ENCODE measurements at places on chromosomes 2 and 18.

DNA sequence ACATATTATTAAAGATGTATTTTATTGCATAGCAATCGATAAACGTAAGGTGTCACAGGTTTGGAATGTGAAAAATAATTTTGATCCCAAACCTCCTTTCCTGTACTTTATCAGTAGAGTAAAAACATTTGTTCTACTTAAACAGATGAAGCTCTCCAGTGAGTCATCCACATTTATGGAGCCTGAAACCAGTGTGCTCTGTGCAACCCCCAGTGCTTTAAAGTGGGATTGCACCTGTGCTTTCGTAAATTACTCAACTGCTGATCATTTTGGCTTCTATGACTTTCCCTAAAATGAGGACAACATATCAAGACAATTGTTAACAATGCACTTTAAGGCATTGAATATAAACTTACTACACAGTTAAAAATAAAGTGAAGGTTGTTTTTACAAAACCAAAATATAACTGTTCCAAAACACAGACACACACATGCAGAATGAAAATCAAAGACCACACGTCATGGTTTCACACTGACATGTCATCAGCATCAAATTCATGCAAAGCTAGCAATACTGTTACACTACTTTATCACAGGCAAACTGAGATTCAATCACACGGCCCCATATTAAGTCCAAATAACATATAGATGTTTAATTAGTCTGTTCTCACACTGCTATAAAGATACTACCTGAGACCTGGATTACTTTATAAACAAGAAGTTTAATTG lies 9.7 kb downstream of the TMEM18 start:
- DNase-seq, result peak; percentile 9

DNA sequence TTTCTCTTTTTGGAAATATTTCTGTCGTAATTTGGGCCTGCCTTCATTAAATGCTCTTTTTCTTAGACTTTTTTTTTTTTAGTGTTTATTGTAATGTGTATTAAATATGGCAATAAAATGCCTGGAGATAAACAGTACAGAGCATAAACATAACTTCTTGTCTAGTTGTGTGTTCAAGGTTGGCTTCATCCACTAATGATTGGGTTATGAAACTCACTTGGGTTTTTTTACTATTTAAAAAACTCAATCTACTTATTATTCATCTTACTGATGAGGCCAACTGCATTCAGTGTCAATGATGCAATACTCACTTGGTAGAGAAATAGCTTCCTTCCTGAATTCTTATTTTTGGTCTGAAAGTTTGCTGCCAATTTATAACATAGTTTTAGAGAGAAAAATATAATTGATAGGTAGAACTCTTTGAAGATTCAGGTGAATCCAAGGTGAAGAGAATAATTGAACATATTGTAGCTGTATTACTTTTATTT lies 144.2 kb upstream of the NABP1 start:
- DNase-seq, result no peak

GRCh38 chr18:42578792-42579191 lies 536.7 kb downstream of the RIT2 start:
- no peak for DNase-seq

DNA sequence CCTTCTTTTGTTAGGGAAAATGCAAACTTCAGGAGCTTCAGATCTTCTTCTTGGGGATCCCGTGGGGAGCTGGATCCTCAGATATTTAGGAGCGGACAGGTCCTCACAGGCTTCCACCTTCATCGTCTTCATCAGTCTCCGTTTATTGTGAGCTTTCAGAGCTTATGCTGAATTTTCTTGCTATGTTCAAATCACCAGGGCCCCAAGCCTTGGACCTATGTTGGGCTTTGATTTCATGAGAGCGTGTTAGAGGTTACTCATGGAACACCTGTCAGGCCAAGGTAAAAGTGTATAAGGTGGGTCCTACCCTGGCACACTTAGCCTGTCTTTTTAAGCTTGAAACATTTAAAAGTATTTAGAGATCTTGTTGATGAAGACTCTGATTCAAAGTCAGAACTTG lies 212.9 kb downstream of the FAM210A start:
- no peak for DNase-seq

DNA sequence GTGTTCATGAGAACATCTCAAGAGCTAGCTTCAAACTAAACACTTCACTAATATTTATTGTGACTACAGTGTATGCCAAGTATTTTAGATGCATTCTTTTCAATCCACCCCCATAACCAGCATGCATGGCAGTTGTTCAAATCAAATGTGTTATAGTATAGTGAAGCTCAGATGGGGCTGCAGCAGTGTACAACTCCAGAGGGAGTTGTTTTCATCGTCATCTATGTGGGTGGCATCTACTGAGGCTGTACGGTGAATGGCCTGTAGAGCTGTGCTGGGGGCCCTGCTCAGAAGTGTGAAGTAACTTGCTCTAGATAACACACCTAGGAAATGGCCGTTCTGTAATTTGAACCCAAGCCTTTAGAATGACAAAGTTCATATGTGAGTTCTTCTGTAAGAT lies 71.8 kb upstream of the LRATD1 start:
- DNase-seq, result no peak

GRCh38 chr2:96824079-96824870 lies 8.2 kb downstream of the CNNM3 start:
- DNase-seq, result no peak

DNA sequence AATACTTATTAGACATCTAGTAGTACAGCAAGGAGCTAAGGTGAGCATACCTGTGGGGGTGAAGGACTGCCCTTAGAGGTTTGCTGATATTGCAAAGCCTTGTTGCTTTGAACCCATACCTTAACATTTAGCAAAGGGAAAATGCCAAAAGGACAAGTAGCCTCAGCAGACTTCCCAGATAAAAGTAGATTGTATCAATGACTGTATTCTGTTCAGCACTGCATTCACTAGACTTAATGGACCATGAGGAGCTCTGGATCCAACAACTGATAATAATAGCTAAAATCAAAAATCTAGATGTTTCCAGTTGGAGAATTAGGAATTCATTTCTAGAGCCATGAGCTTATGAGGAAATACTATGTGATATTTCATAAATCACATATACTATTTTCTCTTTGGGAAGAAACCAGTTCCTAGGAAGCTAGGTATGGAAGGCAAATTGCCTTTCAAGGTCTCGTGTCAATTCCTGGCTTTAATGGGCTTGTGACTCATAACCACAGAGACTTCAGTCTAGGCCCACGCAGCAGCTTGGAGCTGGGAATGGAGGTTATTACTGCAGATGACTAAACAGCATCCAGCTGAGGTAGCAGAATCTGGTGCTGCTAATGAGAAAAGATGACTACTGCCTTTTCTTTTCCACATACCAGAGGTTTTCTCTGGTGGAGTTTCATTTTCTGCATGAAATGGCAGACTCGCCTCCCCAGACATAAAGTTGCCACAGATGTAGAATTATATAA lies 191.2 kb upstream of the NABP1 start:
- no peak for DNase-seq

- DNase-seq, result no peak
Observed at GRCh38 chr18:834082-834720, 22.2 kb upstream of the YES1 start.

DNA sequence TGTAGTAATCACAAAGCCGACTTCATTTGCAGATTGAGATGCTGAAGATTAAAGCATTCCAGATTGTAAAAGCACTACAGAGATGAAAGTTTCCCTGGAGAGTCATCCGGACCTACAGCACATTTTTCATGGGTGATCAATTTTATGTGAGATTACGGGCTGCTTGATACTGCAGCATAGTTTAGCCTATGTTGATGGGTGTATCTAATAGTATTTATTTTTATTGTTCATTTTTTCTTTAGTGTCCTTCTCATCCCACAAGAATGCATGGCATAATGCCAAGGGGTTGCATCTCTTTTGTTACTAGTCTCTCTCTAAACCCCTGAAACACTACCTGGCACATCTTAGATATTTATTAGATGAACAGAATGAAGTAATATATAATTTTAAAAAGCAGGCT lies 240.4 kb downstream of the MBD2 start:
- no peak for DNase-seq

DNA sequence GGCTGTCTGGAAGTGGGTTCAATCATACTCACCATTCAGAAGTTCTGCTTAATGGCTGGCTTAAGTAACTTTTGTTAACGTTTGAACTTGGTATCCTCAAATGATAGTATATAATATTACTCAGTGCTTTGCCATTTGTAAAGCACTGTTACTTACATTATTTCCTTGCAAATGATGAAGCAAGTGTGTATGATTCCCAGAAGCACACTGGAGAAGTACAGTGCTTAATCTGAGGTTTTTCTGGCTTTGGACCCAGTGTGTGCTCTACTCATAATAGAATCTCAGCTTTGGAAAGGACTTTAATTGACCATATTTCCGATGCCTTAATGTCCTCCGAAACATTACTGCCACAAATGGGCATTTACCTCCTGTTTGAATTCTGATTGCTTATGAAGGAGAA lies 63.3 kb downstream of the MAP3K20 start:
- no peak for DNase-seq

- DNase-seq, result no peak
Observed at GRCh38 chr18:48727681-48728080, 188.8 kb downstream of the CTIF start.

DNA sequence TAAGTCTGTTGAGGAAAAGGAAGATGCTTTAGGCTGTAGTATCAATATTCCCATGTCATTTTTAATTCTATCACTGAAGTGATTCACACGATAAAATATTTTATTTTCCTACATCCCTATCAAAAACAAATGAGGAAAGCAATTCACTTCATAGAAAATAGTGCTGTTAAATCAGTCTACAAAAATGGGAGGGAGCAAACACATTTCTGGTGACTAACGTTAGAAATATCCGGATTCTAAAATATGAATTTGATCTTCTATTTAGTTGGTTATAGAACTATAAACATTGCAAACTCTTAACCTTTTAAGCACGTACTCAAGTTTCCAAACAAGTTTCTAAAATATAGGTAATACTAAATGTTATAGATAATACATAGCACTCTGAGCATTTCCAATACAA lies 20.8 kb downstream of the ATF2 start:
- DNase-seq, result no peak

DNA sequence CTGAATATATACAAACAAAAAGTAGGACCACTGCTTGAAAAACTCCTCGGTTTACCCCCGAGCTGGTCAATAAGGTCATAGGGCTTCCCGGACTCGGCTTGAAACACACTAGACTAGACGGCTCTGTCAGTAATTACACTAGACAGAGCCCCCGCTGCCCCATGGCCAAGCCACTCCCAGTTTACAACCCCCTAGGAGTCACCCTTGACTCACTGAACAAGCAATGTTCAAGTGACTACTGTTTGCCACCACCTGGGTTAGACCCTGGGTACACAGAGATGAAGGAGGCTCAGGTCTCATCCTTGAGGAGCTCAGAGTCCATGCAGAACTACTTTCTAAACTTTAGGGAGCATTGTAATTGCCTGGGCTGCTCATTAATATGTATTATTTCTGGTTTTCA lies 13.7 kb upstream of the PRELID3A start:
- no peak for DNase-seq

- peak; percentile 5 for DNase-seq
Observed at GRCh38 chr2:71850306-71850801, 297.3 kb downstream of the CYP26B1 start.

- no peak for DNase-seq
Observed at GRCh38 chr2:151576080-151576479, 158.2 kb downstream of the NEB start.

DNA sequence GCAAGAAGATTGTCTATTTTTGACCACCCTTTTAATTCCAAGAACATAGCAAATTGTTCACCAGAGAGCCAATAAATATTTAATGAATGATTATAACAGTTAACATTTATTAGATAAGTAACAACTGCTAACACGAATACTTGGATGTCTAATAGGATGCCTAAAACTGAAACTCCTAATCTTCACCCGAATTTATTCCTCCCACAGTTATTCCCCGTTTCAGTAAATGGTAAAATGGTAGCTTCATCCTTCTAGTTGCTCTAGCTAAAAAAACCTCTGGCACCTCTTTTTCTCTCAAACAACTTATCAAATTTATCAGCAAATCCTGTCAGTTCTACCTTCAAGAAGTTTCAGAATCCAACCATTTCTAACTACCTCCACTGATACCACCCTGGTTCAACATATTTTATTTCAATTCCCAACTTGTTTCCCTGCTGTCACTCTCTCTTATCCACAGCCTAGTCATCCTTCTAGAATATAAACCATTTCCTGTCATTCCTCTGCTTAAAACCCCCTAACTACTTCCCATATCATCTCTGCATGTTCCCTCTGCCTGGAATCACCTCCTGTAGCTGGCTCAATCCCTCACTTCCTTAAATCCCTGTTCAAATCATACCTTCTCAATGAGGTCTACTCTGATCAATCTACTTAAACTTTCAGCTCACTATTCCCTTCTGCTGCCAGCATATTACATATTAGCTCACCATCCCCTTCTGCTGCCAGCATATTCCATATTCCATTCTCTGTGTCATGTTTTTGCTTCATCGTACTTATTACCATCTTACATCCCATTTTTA lies 93.8 kb downstream of the ROCK2 start:
- no peak for DNase-seq

DNA sequence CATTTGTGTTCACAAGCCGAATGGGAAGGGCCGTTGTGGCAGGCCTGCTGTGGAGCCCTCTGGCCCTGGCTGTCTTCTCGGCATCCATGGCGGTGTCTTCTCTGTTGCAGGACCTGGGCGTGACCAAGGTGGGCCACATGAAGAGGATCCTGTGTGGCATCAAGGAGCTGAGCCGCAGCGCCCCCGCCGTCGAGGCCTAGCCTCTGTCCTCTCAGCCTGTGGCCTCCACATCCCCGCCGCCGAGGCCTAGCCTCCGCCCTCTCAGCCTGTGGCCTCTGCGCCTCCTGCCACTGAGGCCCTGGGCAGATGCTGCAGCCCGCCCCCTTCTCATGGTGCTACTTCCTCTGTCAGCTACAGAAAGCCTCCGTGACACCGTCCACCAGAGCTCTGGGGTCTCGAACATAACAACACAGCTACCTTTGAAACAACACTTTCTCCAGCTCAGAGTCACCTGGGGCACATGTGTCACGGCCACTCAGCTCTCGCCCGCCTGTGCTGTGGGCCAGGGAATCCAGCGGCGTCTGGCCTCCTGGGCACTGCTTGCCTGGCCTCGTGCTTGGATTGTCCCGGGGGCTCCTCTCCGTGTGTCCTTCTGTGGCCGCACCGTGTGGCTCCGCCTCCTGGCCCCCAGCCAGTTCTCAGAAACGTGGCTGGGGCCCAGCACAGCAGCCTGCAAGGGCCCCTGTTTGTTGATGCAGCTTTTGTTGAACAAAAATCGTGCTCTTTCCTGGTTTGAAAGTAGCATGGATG lies 97.1 kb downstream of the USP40 start:
- DNase-seq, result no peak

- DNase-seq, result no peak
Observed at GRCh38 chr2:186129767-186130581, 356.1 kb upstream of the ZC3H15 start.

- peak; percentile 39 for DNase-seq
Observed at GRCh38 chr2:220779931-220780330, 792.2 kb downstream of the EPHA4 start.

DNA sequence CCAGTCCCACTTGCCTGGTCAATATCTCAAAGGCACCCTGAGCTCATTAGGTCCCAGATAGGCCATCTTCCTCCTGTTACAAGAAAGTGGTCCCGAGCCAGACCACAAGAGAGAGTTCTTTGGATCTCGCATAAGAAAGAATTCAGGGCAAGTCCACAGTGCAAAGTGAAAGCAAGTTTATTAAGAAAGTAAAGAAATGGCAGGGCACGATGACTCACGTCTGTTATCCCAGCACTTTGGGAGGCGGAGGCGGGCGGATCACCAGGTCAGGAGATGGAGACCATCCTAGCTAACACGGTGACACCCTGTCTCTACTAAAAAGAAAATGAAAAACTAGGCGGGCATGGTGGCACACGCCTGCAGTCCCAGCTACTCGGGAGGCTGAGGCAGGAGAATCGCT lies 10.8 kb upstream of the SMAD7 start:
- DNase-seq, result no peak

All from midbrain (tissue), 1 donor.